ENCODE measurements at places on chromosomes 1 and 21.

- DNase-seq, result no peak
These were observed 81.4 kb upstream of the CASZ1 start for GRCh38 chr1:10877894-10878293.

DNA sequence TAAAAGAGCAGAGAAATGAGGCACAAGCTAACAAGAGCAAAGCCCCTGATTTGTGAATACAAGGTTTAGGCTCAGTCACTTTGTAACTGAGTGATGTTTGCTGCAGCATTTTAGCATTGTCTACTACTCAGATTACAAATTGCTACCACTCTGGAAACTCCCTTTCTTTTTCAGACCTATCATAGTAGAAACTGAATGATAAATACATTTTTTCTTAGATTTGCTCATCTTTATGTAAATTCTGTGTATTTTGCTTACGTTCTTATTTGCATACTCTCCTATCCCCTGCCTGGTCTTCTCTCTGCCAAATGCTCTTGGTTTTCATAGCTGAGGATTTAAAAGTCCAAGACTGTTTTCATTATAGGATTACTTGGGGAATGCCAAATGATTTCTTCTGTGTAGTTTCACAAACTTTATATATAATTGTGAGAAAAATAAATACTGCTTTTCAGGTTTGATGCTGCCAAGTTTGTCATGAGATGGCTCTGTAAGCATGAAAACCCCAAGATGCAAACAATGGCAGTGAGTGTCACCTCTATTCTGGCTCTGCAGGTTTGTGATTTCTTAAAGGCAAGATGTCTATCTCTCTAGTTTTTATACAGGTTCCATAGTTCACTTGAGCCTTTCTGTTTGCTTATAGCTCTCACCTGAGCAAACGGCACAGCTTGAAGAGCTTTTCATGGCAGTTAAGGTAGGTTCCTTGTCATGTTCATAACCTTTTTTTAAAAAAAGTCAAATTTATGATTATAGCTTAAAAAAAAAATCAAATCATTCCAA is 24.7 kb downstream of the ZYG11A start:
- no peak for DNase-seq

GRCh38 chr1:3312898-3313575 is 141.4 kb upstream of the ARHGEF16 start:
- no peak for DNase-seq

- DNase-seq, result no peak
These were observed 194.2 kb downstream of the SIPA1L2 start for GRCh38 chr1:232435729-232436128.

DNA sequence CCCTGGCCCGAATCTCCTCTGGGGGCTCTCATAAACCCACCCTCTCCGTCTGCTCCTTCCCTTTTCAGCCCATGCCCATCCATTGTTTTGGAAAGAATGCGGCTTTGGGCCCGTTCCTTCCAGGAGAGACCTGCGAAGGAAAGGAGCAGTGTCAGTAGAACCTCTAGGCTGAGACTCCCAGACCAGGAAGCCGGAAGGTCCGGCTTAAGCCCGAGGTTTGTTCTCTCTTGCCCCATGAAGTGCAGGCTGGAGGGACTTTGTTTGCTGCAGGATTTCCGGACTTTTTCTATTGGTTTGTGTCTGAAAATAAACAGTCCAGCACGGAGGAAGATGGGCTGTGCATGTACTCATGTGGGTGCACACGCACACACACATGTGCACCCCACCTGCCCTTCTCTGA is 49.8 kb downstream of the ELK4 start:
- no peak for DNase-seq

GRCh38 chr1:77888781-77889642 is 588 bp downstream of the NEXN start:
- DNase-seq, result no peak

DNA sequence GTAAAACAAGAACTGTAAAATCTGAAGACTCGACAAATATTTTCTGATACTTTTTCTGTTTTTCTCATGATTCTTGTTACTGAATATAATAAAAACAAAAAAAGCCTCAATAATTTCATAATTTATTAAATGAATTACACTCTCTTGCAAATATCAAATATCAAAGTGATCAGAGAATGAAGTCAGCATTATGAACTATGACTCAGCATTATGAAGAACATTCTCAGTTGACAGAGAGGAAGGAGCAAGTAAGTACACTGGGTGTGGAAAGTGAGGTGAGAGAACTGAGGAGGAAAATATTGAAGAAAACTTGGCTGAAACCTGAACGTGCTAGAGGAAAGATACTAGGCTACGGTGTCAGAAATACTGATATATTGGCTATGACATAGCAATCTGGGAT is 529.5 kb downstream of the KCNT2 start:
- no peak for DNase-seq

- DNase-seq, result no peak
These were observed 86.5 kb upstream of the ATP1A1 start for GRCh38 chr1:116286541-116286971.

GRCh38 chr1:109499661-109500536 is 6.0 kb downstream of the CYB561D1 start:
- DNase-seq, result no peak

GRCh38 chr1:176897350-176898236 is 266.9 kb downstream of the ASTN1 start:
- no peak for DNase-seq

- DNase-seq, result no peak
These were observed 3.7 kb upstream of the SDE2 start for GRCh38 chr1:226002667-226003501.

DNA sequence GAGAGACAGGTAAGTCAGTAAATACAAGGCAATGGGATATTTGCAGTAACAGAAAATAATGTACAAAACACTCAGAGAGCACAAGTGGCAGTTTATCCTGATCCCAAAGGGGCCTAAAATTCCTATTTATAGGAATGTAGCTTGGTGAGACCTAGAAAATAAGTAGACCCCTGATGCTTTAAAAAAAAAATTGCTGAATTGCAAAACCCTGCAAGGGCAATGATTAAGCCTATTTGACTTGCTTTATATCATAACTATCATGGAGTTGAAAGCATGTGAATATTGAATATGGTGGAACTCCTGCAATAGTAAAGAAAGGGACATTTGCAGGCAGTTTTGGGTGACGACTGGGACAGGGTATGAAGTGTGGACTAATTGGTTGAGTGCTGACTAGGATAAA is 101.9 kb upstream of the C1orf21 start:
- no peak for DNase-seq

- DNase-seq, result peak; percentile 79
These were observed 57.3 kb downstream of the SLC37A1 start for GRCh38 chr21:42570841-42571387.
